ENCODE measurements at places on chromosomes 16 and 17.

GRCh38 chr16:7839568-7839967 is 506.9 kb downstream of the RBFOX1 start:
- no peak for DNase-seq

GRCh38 chr16:85436636-85437165 is 176.4 kb upstream of the GSE1 start:
- DNase-seq: no peak

DNA sequence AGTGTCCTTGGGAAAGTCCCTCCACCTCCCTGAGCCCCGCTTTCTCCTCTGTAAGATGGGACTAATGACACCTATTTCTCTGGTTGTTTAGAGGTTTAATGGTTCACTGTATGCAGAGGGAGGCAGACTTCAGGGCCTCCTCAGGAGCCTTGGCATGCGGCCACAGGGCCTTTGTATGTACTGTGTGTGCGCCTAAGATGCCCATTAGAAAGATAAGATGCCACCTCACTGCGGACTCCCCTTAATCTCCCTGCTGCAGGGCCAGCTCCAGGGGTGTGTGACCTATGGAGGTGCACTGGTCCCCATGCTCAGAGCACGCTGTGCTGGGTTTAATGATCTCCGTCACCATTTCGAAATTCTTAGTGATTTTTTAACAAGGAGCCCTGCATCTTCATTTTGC is 59.3 kb downstream of the TMEM235 start:
- no peak for DNase-seq

DNA sequence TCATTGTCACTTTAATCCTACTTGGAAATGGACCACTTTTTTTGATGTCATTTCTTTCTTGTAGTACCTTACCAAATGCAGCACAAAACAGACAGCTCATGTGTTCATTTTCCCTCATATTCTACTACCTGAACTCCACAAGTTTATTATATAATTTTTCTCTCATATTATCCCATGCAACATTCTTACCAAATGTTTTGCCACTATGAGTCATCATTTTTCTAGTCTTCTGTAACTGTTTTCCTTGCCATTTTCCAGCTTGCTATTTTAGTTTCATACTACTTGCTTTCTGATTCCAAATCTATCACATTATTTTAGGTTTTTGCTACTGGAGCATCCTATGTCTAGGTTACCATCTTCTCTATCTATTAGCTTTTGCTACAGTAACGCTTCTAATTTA is 332.7 kb downstream of the ZFHX3 start:
- no peak for DNase-seq

GRCh38 chr16:67268136-67268579 is 11.2 kb upstream of the PLEKHG4 start:
- no peak for DNase-seq

DNA sequence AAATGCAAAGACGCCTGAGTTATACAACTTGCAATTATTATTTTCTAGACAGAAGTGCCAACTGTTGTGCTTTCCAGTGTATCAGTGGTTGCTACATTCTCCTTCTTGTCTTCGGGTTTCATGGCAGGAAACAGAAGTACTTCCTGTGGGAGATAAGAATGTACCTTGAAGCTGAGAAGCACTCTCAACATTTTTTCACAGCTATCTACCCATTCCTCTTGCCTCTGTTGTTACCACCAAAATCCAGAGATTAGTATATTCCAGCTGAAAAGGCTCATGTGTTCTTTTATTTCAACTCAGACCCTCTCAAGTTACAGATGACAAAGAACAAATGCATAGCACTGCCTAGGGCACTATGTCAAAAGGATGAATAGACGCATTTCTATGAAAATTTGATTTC is 4.8 kb upstream of the ADAT1 start:
- peak; percentile 35 for DNase-seq

DNA sequence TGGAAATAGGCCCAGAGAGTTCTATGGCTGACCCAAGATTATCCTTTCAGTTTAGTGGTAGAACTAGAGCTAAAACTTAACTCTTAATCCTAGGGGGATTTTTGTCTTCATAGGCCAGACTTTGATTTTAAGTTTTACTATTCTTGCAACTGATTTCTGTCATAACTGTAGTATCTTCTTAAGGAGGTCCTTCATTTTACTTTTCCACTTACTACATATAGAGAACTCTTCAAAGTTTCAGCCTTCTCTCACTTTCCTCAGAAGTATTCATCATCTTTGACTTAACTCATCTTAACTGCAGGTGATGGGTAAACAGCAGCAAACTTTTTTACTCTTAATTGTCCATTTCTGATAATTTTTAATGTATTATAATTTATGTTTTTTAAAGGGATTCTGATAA is 23.4 kb downstream of the RBBP6 start:
- DNase-seq: no peak

DNA sequence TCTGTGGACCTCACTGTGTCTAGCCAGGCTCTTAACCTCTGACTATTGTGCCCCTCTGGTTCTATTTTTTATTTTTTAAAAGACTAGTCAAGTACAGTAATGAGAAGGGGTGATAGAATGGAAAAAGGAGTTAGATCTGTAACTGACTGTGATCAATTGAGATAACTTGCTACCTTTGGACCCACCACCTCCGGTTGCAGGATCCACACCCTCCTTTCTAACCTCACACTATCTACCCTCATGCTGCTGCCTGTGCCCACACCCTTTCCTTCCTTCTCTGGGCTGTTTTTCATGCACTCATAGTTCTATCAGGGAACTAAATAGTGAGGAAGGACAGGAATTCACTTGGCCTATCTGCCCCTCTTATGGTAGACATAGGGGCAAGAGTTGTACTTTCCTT is 172.3 kb downstream of the KATNIP start:
- DNase-seq: no peak

- no peak for DNase-seq
Measured at GRCh38 chr17:70517816-70518215, 348.5 kb downstream of the KCNJ2 start.

Data from CD4-positive, alpha-beta memory T cell (primary cell).